ENCODE measurements at places on chromosomes 11 and 22. TPM values are rescaled to one million over a fixed set of nuclear protein-coding genes. Genes with fewer than 3 reads are reported as not detected.

Gene TYR
- total RNA-seq, result not detected

Gene OR51E2
- total RNA-seq, result not detected

- no peaks in the 10 kb centered on the region for H3K36me3 ChIP-seq
- no peaks in the 10 kb centered on the region for H3K27me3 ChIP-seq
- H3K27ac ChIP-seq, result no peak overlapping the region
These were observed 11.1 kb upstream of the OOSP2 start for GRCh38 chr11:60029015-60029632.

DNA sequence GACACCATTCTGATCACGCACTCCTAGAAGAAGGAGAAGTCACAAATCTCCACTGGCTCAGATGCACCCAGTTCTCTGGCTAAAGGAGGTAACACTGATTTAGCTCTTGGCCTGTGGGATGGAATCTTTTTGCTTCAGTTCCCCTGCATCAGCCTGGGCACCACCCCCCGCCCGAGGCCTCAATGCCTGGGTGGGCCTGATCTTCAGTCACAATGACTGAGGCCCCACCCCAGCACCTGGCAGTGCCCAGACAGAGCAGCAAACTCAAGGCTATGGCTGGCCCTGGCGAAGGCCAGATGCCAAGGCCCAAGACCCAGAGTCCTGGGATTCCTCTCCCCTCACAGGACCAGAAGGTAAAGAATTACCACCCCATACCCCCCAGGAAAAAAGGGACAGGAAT, 5.0 kb downstream of the CYB561A3 start:
- no peak overlapping the region for H3K27ac ChIP-seq
- H3K27me3 ChIP-seq, result no peaks in the 10 kb centered on the region
- peaks cover 26% of the 10 kb centered on the region for H3K36me3 ChIP-seq
- no peak for DNase-seq
- no peak overlapping the region for H3K4me3 ChIP-seq

DNA sequence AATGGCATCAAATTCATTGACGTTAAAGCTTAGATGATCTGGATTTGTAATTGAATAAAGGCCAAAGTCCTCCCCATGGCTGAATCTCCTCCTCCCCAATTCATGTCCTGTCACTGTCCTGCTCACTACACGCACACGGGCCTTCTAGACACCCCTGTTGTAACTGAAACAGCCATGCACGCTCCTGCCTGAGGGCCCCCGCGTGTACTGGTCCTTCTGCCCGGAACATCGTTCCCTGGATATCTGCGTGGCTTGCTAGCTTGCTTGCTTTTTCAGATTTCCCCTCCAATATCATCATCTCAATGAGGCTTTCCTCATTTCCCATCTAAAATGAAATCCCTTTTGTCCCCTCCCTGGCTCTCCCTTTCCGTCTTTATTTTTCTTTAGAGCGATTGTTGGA, 15.3 kb downstream of the PKNOX2 start:
- DNase-seq, result no peak
- no peaks in the 10 kb centered on the region for H3K4me1 ChIP-seq
- no peaks in the 10 kb centered on the region for H3K27me3 ChIP-seq
- H3K36me3 ChIP-seq, result no peaks in the 10 kb centered on the region
- no peak overlapping the region for H3K27ac ChIP-seq

Measured in upper lobe of right lung (tissue), 1 donor.